Osteocyte (in vitro differentiated cells): ENCODE measurements at places on chromosomes 1 and 21. TPM values are rescaled to one million over a fixed set of nuclear protein-coding genes. Genes with fewer than 3 reads are reported as not detected.

SLAMF7 gene
- not detected in 2 replicates for total RNA-seq

DNA sequence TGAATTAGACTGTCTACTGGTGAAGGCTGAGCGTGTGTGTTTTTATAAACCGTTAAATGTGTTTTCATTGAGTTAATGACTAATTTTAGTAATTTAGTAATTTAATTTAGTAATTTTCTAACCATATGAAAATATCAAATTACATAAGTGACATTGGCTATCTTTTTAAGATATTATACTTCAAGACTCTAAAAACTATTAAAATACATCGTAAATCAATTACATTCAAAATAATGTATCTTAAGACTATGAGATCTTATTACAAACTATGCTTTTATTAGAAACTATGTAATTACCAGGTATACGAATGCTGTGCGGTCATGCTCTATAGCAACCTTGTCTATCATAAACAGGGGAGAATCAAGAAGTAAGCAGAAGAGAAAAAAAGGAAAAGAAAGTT is 21.6 kb downstream of the MAP3K21 start:
- H3K27ac ChIP-seq = no peak overlapping the region
- H3K36me3 ChIP-seq = no peaks in the 10 kb centered on the region
- no peak overlapping the region for H3K4me3 ChIP-seq
- DNase-seq = no peak

- DNase-seq = no peak
- H3K4me1 ChIP-seq = peaks cover 8% of the 10 kb centered on the region
- H3K4me3 ChIP-seq = no peak overlapping the region
- peaks cover 20% of the 10 kb centered on the region for H3K27me3 ChIP-seq
- no peaks in the 10 kb centered on the region for H3K36me3 ChIP-seq
Measured at GRCh38 chr1:47913225-47913823, 83.9 kb downstream of the TRABD2B start.

GRCh38 chr1:228835456-228835855 is 100.2 kb downstream of the RHOU start:
- H3K4me3 ChIP-seq = no peak overlapping the region
- H3K4me1 ChIP-seq = peaks cover 44% of the 10 kb centered on the region
- H3K27me3 ChIP-seq = no peaks in the 10 kb centered on the region
- no peak for DNase-seq
- no peaks in the 10 kb centered on the region for H3K36me3 ChIP-seq

GRCh38 chr1:163379801-163380200 is 58.0 kb downstream of the NUF2 start:
- no peaks in the 10 kb centered on the region for H3K4me1 ChIP-seq
- no peaks in the 10 kb centered on the region for H3K36me3 ChIP-seq
- no peak for DNase-seq
- peaks cover 73% of the 10 kb centered on the region for H3K27me3 ChIP-seq
- no peak overlapping the region for H3K4me3 ChIP-seq

DNA sequence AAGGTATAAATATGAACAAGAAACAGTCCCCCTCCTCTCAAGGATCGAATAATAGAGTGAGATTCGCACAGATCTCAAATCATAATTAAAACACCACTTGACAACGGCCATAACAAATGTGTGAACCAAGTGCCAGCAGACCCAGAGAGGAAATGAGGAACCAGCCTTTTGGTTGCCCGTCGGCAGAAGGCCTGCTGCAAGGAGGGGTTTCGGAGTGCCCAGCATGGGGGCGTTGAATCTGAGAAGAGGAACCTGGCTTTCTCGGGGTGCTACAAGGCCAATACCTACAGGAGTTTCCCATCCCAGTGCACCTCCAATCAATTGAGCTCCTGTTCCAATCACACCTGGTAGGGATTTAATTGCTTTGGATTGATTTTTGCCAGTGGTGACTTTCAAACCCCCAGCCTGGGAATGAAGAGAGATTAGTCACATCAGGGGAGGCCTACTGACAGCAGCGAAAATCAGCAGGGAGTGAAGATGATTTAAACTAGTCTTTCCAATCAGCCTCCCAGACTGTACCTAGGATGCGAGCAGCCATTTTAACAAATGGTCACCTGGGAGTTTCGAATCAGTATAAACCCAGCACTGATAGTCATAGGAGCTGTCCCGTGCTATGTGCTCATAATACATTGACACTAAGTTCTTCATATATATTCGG is 263.8 kb downstream of the KAZN start:
- no peak for DNase-seq
- H3K4me1 ChIP-seq = no peaks in the 10 kb centered on the region
- H3K36me3 ChIP-seq = no peaks in the 10 kb centered on the region
- H3K4me3 ChIP-seq = no peak overlapping the region
- H3K27me3 ChIP-seq = peaks cover 22% of the 10 kb centered on the region

- peaks cover 15% of the 10 kb centered on the region for H3K4me1 ChIP-seq
- no peak overlapping the region for H3K4me3 ChIP-seq
- H3K36me3 ChIP-seq = no peaks in the 10 kb centered on the region
- no peak for DNase-seq
- H3K27me3 ChIP-seq = peaks cover 33% of the 10 kb centered on the region
- H3K27ac ChIP-seq = no peak overlapping the region
Measured at GRCh38 chr1:237045278-237046016, 3.5 kb downstream of the RYR2 start.

- DNase-seq = peak; percentile 75
- H3K27ac ChIP-seq = no peak overlapping the region
- H3K4me3 ChIP-seq = no peak overlapping the region
- peaks cover 5% of the 10 kb centered on the region for H3K27me3 ChIP-seq
- H3K36me3 ChIP-seq = no peaks in the 10 kb centered on the region
- no peaks in the 10 kb centered on the region for H3K4me1 ChIP-seq
Measured at GRCh38 chr1:29805122-29805895, 569.0 kb downstream of the PTPRU start.
